ENCODE measurements at places on chromosomes 5 and 9.

DNA sequence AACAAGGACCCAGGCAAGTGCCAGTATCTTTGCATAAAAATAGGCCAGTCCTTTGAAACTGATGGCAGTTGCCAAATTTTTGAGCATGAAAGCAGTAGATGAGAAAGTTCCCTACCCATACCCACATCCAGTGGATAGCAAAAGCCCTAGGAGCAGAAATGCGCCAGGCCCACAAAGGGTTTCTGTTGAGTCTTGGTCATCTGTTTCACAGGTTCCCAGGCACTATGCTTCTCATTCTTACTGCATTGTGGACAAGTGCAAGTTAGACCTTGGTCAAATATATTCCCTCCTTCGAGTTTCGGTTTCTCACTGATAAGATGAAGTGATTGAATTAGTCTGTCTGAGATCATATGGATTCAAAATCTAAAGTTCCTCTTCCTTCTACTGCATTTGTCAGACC is 152.3 kb downstream of the NR3C1 start:
- DNase-seq: no peak

DNA sequence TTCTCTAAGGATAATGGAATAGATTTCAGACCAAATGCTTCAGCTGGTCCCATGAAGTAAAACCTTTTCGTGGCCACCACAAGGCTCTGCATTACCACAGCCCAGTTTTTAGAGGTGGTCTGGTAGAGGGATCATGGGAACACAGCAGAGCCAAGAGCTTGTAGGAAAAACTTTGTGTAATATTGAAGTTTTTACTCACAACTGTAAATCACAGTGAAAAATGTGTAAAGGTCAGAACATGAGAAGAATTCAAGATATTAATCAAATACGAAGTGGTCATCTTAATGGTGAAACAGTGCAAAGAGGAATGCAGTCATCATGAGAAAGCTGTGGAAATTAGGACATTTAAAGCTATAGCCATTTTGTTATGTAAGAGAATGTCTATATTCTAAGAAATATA is 197.5 kb downstream of the NPR3 start:
- DNase-seq: no peak

DNA sequence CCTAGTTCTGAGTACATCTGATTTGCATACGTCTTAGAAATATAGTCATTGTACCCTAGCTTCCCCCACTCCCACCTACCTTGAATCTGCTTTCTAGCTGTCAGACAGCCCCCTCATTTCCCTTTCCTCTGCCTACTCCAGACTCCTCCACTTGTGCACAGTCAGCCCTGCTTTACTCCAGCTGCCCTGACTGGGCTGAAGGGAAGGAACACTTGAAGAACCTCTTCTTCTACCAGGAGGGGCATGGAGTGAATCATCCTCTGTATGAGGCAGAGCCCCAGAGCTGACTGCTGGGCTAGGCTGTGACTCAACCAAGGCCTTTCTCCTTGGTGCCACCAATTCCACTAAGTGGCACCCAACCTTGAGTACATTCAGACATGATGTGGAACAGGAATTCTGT is 18.1 kb upstream of the ZFR start:
- DNase-seq: peak; percentile 47

DNA sequence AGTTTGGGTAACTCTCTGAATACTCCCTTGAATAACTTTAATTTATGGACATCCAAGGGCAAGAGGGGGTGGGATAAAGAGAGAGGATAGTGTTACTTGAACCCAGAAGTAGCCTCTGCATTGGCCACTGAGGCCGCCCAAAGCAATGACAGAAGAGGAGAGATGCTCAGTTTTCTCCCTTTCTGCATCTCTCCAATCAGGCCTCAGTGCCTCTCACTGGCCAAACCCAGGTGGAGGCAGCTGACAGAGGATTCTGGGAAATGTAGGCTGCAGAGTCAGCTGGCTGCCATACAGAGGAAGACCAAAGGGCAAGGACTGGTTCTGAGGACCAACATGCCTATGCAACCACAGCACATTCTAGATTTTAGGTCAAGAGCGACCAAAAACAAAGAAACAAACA is 719.4 kb downstream of the MAT2B start:
- no peak for DNase-seq

GRCh38 chr5:141363952-141364660 is at the start of gene PCDHGA5:
Gene PCDHGA5 (plus strand): TSS chr5:141364162. CDS start chr5:141364331, 169 bp downstream.
- no peak for DNase-seq

- no peak for DNase-seq
Observed at GRCh38 chr9:91160599-91161464, 200.9 kb downstream of the AUH start.

- no peak for DNase-seq
Observed at GRCh38 chr9:12815888-12816287, 41.1 kb downstream of the LURAP1L start.

- DNase-seq: no peak
Observed at GRCh38 chr5:90117005-90117404, 292.6 kb downstream of the CETN3 start.

GRCh38 chr9:112720113-112720780 is 2.3 kb upstream of the INIP start:
- no peak for DNase-seq

- DNase-seq: no peak
Observed at GRCh38 chr9:94630833-94631232, 8.5 kb downstream of the FBP1 start.

- no peak for DNase-seq
Observed at GRCh38 chr9:33117306-33117705, 40.8 kb upstream of the SMU1 start.

DNA sequence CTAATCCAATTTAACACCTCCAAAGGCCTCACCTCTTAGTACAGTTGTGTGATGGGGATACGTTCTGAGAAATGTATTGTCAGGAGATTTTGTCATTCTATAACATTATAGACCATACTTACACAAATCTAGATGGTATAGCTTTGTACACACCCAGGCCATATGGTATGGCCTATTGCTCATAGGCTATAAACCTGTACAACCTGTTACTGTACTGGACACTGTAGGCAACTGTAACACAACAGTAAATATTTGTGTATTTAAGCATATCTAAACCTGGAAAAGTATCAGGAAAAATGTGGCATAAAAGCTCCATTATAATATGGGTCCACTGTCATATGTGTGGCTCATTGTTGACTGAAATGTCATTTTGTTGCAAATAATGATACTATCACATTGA is 12.1 kb downstream of the ACER2 start:
- no peak for DNase-seq

- DNase-seq: no peak
Observed at GRCh38 chr9:130666393-130667119, 2.2 kb downstream of the PRDM12 start.

GRCh38 chr5:41182666-41183065 is 30.7 kb downstream of the C6 start:
- DNase-seq: no peak

DNA sequence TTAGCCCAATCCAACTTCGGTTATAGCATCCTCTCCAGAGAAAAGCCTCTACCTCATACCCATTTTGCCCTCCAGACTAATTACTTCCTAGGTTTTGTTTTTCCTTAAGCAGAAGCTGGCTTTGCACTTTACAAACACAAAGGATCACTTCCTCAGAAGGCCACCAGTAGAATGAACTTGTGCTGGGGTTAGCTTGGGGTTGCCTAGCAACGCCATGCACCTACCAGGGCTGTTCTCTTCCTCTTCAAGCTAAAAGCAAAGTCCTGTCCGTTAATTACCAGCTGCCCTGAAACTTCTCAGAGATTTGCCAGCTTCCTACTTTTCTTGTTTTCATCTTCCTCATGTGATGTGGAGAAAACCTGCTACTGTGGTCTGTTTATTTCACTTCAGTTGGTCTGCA is 132.0 kb upstream of the WWC1 start:
- no peak for DNase-seq

GRCh38 chr9:86598411-86599239 is 244.4 kb upstream of the TUT7 start:
- no peak for DNase-seq

- DNase-seq: no peak
Observed at GRCh38 chr9:72949918-72950325, 2.9 kb downstream of the ALDH1A1 start.

GRCh38 chr5:111225926-111226325 is 1.7 kb downstream of the CAMK4 start:
- no peak for DNase-seq

GRCh38 chr5:93371893-93372292 is 209.1 kb downstream of the NR2F1-AS1 start:
- no peak for DNase-seq

DNA sequence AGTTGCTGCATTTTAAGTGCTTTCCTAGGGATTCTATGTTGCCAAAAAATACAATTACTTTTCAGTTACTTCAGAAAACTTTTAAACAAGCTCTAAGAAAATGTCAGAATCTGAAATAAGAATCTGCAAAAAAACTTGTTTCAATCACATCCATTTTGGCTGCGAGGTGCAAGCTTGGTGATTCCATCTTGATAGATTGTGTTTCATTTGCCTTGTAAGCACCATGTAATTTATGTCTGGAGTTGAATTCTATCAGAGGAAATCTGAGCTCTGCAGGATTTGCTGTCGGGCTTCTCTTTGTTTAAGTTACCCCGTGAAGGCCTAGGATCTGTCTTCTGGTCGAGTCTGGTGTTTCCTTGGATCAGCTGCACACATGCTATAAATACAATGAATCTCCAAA is 40.4 kb upstream of the MAN2A1 start:
- DNase-seq: no peak

DNA sequence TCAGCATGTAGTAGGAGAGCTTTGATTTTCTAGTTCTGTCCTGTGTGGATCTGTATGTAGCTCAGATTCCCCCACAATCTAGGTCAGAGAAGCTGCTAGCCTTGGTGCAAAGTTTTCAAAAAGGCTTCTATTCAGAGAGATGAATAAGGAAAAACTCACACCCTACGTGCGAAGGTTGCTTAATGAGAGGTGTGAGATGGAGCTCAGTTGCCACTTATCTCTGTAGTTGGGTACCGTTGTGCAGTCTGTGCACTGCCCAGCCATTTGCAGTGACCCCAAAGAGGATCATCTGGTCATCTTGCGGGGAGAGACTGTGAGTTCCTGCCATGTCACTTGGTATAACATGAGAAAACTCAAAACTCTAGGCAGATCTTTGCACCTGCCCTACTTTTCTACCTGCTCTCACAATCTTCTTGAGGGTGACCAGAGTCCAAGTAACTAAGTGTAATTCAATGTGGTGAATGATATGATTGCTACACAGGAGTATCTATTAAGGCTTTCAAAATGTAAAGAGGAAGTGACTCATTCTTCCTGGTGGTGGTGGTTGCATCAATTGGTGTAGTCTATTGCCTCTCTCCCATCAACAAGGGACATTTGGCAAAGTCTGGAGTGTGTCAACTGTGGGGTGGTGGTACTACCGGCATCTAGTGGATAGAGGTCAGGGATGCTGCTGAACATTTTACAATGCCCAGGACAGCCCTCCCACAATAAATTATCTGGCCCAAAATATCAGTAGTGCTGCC is 65.2 kb downstream of the TMC1 start:
- peak; percentile 6 for DNase-seq

DNA sequence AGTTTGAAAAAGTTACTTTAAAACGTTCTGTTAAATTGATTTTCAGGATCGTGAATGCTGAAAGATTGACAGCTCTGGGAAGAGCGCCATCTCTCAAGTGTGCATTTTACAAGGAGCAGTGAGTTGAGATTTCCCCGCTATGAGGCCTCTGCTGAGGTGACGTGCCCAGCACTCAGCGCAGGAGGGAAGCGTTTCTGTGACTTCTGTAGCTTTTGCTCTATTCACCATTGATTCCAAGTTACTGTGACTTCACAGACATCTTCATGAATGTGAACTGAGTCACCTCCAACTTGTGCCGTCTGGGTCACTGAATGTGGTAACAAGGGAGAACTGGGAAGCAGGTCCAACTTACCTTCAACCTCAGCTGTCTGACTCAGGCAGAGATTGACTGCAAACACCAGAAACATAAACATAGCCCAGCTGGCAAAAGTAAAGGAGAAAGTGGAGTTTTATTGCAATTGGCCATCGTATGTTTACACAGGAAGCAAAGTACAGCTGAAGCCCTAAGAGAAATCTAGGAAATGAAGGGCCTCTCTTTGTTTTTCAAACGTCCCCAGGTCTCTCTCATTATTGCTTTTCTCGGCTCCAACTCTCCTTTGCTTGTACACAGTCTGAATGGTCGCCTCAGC is 428.8 kb upstream of the CLINT1 start:
- DNase-seq: no peak

DNA sequence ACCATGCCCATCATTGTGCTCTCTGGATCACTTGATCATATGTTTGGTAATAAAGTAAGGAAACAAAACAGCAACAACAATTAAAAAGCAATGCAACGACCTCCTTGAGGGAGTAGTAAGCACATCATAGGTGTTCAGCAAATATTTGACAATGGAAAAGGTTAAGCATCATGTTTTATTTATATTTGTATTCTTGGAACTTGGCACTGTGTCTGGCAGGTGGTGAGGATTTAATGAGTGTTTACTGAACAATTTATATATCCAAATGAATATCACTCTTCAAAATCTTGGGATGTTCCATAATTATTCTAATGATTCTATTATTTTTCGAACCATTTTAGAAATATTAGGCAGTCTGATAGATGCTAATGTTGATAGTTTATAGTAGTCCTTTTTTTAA is 6.2 kb downstream of the PIP5K1B start:
- DNase-seq: no peak

GRCh38 chr9:37967014-37967760 is 63.3 kb upstream of the SLC25A51 start:
- DNase-seq: no peak

DNA sequence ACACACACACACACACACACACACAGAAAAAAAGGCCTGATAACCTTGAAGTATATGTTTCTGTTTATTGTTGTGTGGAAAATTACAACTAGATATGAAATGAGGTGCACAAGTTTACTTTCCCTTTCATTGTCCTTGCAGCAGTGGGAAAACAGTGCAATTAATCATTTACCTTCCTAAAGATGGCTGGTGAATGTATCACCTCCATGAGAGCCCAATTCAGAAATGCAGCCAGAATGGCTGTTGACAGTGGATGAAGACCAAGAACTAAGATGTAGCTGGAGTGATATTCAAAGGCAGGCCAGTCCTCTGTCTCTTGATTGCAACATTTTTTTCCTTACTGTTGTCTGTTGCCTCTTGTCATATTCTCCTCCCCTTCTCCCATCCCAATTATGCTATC is 49.6 kb upstream of the EIF4EBP3 start:
- DNase-seq: no peak

- DNase-seq: no peak
Observed at GRCh38 chr9:78038620-78039300, 7.1 kb upstream of the GNAQ start.

GRCh38 chr5:73120222-73121118 is at the start of gene TMEM171:
Gene TMEM171 (plus strand): TSS chr5:73120575. CDS start chr5:73123374, 2,799 bp downstream.
- no peak for DNase-seq

- DNase-seq: no peak
Observed at GRCh38 chr5:180829726-180830125, 27.1 kb upstream of the MGAT1 start.
